HL-60 (cell line): ENCODE measurements at places on chromosomes 11 and 22.

- DNase-seq, result no peak
Observed at GRCh38 chr11:76802151-76802550, 19.0 kb downstream of the TSKU start.

- DNase-seq, result no peak
Observed at GRCh38 chr22:43241138-43241597, 54.2 kb upstream of the TTLL12 start.

GRCh38 chr22:20243537-20244249 lies 24.4 kb downstream of the RTN4R start:
- DNase-seq, result peak; percentile 77

DNA sequence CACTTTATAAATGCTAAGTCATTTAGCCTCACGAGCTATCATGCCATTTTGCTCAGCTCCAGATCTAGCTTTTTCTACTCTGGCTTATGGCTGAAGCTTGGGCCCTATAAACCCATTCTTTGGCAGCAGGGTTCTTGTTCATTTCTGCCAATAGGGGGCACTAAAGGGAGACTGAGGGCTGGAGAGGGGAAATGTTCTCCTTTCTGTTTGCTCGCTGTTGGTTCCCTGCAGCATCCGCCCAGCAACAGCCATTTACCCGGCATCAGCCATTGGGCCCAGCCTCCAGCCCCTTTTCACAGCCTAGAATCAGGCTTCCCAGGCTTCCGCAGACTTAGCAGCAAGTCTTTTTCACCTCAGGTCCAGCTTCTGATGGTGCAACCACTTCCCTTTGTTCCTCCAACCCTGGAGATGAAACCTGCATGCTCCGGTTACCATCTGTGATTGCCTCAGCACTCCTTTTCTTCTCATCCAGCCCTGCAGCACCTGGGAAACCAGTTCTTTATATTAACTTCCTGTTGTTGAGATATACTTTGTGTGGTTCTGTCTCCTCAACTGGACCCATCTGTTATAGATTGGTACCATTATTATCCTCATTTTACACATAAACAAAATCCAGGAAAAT lies 4.2 kb upstream of the ME3 start:
- no peak for DNase-seq

DNA sequence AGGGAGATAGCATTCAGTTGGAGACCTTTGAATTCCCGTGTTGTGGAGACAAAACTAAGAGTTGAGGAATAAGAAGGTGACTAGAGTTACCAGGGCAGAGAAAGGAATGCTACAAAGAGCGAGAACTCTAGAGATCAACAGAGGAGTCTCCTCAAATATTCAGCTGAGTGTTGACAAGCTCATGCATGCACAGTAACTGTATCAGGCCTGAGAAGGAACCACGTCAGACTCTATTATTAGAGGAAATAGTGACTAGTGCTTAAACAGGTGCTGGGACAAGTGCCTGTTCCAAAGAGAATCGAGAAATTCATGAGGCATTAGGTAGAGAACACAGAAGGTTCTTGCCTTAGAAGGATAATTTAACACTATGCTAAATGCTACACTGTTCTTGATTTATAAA lies 333.8 kb upstream of the CHORDC1 start:
- no peak for DNase-seq

DNA sequence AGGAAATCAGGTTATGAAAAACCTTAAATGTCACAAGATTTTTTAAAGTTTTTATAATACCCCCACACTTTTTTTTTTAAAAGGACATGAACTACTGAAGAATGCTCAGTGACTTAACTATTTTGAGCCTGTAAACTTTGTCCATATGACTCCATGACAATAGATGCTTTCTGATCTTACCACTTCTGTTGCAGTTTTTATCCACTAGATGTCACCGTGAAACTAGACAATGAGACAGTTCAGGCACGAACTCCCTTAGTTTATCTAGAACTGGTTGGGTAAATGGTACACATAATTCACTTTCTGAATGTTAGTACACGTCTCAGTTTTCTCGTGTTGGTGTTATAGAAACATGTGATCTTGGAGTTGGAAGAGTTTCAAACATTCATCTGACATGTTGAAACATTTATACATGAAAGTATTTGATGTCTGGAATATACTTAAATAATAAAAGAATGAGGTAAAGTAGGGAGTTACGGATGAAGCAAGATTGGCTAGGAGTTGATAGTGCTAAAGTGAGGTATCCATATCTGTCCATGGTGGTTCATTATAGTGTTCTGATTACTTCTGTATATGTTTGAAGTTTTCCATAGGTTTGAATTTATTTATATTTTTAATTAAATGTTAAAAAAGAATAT lies 8.1 kb downstream of the CCDC15 start:
- peak; percentile 32 for DNase-seq

DNA sequence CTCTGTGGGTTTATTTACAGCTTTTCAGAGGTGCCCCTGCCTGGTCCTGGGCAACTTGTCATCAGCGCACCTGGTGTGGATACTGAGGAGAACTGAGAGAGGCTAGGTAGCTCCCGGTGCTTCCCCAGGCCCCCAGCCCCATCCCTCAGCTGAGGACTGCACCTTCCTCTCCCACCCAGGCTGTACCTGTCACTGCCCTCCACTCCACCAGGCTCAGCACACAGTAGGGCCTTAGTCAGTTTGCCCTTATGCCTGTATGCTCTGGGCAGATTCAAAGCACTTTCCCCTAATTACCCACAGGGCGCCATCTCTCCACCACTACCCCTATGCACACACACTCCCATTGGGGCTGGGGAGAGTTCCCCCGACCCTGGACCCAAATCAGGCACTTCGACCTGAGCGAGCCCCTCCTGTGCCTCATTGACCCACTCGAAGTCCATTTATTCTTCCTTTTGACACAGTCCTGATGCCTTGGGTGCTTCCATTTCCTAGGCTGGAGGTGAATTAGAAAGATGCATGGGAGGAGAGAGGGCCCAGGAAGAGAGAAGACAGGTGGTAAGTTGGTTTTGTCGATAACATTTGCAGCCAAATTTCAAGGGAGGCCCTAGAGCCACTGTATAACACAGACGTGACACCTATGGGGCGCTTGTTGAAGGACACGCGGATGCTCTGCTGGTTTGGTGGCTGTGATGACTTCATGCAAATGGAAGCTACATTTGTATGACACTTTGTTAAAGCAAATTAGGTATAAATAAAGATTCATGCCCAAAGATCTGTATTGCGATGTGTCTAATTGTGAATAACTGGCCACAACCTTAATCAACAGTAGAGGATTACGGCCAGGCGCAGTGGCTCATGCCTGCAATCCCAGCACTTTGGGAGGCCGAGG lies 13.8 kb upstream of the PICK1 start:
- no peak for DNase-seq

- DNase-seq, result no peak
Observed at GRCh38 chr11:122751292-122752070, 86.8 kb upstream of the CRTAM start.

- DNase-seq, result no peak
Observed at GRCh38 chr22:44429941-44430587, 68.0 kb downstream of the RTL6 start.
